ENCODE measurements at places on chromosomes 1 and 21. TPM values are rescaled to one million over a fixed set of nuclear protein-coding genes. Genes with fewer than 3 reads are reported as not detected.

Gene IL19
- not detected for total RNA-seq

Gene LCE3E
- not detected for total RNA-seq

Gene RSPH1
- not detected for total RNA-seq

Gene SPRR2G
- total RNA-seq: not detected

Gene MEGF6
- 0.77 TPM for total RNA-seq

Gene SH2D1B
- total RNA-seq: not detected

Gene TRNP1
- total RNA-seq: 62.3 TPM

Gene TPM3
- total RNA-seq: 1,214 TPM

Gene FAM163A
- not detected for total RNA-seq

Gene GJA4
- not detected for total RNA-seq

Gene MYBPH
- 0.75 TPM for total RNA-seq

Gene PRR9
- 1.2 TPM for total RNA-seq

Gene TMOD4
- total RNA-seq: not detected

Gene TMPRSS2
- not detected for total RNA-seq

Gene ACTL8
- 0.12 TPM for total RNA-seq

Gene SELL
- 0.12 TPM for total RNA-seq

Gene OR2C3
- total RNA-seq: not detected

Gene CNR2
- not detected for total RNA-seq

Gene RAB25
- not detected for total RNA-seq

Gene SPRR4
- total RNA-seq: not detected

Gene ANXA9
- 1.3 TPM for total RNA-seq

Gene SYCP1
- total RNA-seq: not detected

Gene WDR4
- 19.9 TPM for total RNA-seq

Gene RNF223
- total RNA-seq: not detected
